ENCODE measurements at places on chromosomes 5 and 9.

GRCh38 chr5:66958201-66958979 is 238.2 kb downstream of the CD180 start:
- no peak for DNase-seq

DNA sequence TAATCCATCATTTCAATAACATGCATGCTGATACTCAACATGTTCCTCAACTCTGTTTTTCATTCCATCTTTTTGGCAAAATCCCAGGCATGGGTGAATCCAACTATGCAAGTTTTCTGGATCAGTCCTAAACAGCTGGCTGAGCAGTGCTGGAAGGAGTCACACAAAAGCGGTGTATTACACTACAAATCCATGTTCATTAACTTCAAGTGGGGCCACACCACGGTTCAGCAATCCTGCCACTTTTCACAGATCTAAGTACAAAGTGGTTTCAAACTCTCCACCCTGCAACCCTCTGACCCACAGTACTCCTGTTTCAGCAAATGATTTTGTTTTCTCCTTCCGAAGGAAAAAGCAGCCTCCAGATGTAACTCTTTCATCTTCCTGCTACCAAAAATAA is 222.5 kb downstream of the EPB41L4A start:
- no peak for DNase-seq

DNA sequence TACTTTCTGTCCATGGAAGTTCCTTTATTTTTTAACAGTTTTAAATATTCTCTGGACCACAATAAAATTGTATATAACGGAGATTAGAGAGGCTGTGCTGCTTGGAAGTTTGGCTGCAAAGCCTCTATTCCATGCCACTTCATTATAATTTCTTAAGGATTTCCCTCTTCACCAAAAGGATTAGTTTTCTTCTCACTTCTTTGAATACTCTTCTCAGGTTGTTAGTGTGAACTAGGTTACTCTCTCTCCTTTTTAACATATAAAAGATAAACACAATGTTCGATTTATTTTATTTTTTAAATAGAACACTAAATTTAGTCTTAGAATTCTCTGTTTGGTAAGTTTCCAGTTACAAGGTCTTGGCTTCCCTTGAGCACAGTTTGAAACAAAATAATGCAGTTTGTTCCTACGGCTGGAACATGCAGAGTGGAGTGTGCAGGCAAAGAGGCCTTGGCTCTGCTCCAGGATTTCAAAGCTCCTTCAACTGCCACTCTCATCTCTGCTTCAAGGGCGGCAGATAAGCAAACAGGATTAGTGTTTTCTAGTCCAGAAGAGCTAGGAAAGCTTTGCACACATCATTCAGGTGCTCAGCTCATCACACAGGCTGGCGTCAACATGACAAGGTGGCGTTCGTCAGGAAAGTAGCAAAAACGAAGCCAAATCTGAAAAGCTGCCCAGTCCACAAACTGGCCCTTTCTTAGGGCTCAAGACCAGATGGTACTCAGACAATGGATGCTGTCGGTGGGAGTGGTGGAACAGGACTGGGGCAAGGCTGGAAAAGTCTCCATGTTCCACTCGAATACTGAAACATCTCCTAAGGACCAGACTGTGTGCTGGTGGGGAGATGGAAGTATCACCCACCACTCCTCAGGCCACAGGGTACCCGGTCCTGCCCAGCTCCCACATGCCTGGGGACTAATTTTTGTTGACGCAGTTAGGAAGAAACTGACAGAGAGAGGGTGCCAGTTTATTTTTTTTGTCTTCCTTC is 286.6 kb downstream of the CRB2 start:
- no peak for DNase-seq

DNA sequence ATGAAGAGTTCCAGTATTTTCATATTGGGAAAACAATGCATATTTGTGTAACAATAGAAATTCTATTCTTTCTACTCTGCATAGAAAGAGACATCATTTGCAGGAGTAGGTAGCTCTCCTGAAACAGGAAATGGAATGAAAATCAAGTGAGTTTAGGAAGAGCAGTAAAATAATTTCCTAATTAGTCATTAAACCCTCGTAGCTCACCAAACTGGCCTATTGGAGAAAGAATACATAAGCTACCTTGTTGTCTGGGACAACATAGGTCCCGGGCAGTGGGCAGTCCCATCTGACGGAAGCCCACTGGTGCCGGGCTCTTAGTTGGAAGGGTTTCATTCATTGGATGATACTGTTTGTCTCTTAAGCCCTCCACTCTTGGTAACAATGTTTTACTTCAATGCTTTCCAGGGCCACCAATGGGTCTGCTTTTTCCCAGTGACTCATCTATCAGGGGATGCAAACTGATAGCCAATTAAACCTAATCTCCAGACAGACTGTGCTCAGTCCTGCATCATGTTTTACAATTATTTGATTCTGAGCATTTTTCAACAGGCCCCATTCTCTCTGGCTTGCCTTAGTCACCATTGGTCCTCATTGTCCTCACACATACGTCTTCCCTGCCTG is 46.5 kb downstream of the GNA14 start:
- no peak for DNase-seq
